GM12892 (cell line): ENCODE measurements at places on chromosomes 3 and 15.

GRCh38 chr3:174891524-174892203 lies 32.5 kb downstream of the NAALADL2 start:
- DNase-seq = no peak

DNA sequence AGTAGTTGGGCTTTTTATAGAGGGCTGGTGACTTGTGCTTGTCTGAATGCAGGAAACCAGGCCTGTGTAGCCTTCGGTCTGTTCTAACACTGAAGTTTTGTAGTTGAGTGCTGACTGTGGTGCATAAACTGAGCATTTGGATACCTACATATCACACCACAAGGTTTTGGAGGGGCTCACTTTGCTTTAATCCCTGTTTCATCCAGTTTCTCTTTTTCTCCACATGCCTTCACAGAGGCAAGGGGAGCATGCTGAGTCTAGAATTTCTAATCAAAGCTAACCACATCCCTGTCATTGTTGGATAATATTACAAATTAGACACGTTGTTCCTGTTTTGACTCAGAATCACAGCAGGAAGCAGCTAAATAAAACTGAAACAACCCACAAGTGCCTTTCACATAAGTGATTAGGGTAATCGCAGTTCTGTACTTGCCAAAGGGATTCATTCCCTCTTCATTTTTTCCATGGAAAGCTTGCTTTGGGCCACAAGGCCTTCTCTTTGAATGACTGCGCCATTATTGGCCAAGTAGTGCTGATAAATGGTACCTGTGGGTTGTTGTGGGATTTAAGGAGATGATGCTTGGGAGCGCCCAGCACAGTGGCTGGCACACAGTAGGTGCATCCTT lies 48.9 kb downstream of the TGFBR2 start:
- no peak for DNase-seq

- DNase-seq = no peak
These were observed 44.4 kb upstream of the GALNT15 start for GRCh38 chr3:16130066-16130465.

DNA sequence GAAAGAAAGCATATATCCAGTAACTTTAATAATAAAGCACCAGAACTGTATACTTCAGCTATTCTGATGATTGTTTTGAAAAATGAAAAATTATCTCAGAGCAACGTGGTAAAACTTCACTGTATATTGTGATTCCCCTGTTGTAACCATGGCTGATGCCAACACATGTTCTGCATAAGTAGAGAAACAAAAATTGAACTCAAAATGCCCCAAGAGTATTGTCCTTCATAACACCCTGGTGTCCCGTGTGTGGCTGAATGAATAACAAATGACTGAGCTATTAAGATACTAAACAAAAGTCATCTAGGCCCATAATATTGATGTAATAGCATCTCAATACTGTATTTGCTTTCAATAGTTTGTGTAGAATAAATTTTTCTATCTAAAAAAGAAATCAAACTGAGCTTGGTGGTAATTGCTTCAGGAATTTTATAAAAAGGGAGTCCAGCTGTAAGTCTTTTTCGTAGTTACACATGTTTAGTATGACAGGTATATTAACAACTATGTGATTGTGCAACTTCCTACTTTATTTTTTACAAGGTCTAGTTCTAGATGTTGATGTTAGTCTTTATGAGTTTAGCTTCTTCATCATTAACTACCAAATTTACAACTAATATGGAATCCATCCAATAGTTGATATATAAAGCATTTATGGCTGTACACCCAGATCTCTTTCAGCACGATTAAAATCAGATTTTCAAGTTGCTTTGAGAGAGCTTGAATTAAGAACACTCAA lies 623.8 kb upstream of the AGTR1 start:
- DNase-seq = no peak
